ENCODE measurements at places on chromosomes 11 and 22.
A peak's percentile ranks its signal among the peaks of the same experiment; 100 is the strongest.

DNA sequence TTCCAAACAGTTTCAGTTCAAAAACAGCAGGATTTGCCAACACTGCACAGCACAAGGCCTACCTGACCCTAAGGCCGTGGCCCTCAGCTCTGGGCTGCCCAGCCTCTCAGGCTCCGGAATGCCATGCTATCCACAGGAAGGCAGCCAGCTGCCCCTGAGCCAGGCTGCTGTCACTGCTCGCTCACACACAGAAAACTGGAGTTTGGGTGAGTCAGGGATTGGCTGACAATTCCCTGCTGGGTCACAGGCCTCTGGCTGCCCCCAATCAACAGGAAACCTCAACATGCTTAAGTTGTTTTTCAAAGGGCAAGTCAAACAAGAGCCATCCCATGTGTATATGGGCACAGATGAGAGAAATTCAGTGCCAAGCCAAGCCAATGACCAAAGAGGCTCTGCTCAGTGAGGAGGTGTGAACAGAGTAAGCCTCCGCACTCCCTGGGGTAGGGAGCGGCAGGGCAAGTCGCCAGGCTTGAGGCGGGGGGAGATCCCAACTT lies 50.2 kb downstream of the RPL27A start:
- H3K4me1 ChIP-seq: peaks cover 2% of the 10 kb centered on the region
- H3K27me3 ChIP-seq: peaks cover 2% of the 10 kb centered on the region
- no peaks in the 10 kb centered on the region for H3K36me3 ChIP-seq
- H3K27ac ChIP-seq: no peak overlapping the region
- no peak for DNase-seq

GRCh38 chr22:38689651-38690050 lies 7.9 kb downstream of the TOMM22 start:
- peaks cover 7% of the 10 kb centered on the region for H3K4me1 ChIP-seq
- H3K27me3 ChIP-seq: no peaks in the 10 kb centered on the region
- DNase-seq: no peak
- H3K36me3 ChIP-seq: peaks cover 58% of the 10 kb centered on the region
- no peak overlapping the region for H3K4me3 ChIP-seq
- no peak overlapping the region for H3K27ac ChIP-seq

- H3K27me3 ChIP-seq: no peaks in the 10 kb centered on the region
- H3K27ac ChIP-seq: no peak overlapping the region
- no peaks in the 10 kb centered on the region for H3K36me3 ChIP-seq
Observed at GRCh38 chr11:45677770-45678512, 12.5 kb upstream of the CHST1 start.

- peaks cover 12% of the 10 kb centered on the region for H3K4me1 ChIP-seq
- H3K27me3 ChIP-seq: no peaks in the 10 kb centered on the region
- no peaks in the 10 kb centered on the region for H3K36me3 ChIP-seq
Observed at GRCh38 chr11:86187027-86187426, 57.5 kb upstream of the EED start.

DNA sequence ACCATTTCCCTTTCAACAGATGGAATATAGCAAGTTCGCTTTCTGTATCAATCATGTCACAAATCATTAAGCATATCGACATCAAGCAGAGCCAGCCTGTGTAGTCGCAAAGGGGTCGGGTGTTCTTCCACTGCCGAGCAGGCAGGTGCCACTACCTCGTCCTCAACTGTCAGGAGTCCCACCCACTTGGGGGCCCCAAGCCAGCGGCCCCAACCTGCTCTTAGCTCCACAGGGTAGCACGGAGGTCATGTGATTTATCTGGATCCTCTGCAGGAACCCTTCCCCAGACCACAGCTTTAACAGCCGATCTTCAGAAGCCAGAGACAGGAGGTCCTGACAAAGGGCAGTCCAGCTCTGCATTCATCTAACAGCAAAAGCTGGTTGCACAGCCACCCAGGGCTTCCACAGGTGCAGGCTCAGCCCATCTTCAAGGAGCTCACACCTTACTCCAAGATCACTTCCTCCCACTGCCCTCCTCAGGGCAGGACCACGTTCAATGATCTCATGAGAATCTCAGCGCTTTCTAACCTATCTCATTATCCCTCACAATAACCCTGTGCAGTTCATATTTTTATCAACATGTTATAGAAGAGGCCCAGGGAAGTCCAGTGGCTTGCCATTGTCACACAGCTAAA lies 110.2 kb downstream of the TRIM29 start:
- H3K27ac ChIP-seq: no peak overlapping the region
- H3K27me3 ChIP-seq: no peaks in the 10 kb centered on the region
- H3K4me3 ChIP-seq: no peak overlapping the region
- no peaks in the 10 kb centered on the region for H3K36me3 ChIP-seq

- H3K27me3 ChIP-seq: no peaks in the 10 kb centered on the region
- no peak for DNase-seq
- no peaks in the 10 kb centered on the region for H3K36me3 ChIP-seq
Observed at GRCh38 chr11:126914166-126914565, 86.4 kb downstream of the KIRREL3 start.

DNA sequence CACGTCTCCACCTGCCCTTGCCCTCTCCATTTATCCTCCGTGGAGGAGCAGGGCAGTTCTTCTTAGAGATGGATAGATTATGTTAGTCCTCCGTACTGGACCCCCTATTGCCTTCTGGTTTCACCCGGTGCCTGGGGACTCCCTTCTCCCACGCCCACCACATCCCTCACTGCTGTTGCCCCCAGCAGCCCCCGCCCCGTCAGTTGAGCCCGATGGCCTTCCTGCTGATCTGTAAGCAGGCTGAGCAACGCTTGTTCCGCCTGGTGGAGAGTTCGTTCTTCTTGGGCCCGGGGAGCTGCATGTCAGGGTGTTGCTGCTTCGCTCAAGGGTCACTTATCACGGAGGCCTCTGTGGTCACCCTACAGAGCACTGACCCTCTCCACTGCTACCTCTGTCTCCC lies 34.2 kb downstream of the B3GAT1 start:
- no peaks in the 10 kb centered on the region for H3K36me3 ChIP-seq
- DNase-seq: no peak
- H3K4me3 ChIP-seq: no peak overlapping the region
- no peaks in the 10 kb centered on the region for H3K4me1 ChIP-seq

- DNase-seq: no peak
- no peak overlapping the region for H3K4me3 ChIP-seq
- H3K36me3 ChIP-seq: no peaks in the 10 kb centered on the region
- H3K4me1 ChIP-seq: no peaks in the 10 kb centered on the region
- H3K27me3 ChIP-seq: no peaks in the 10 kb centered on the region
- H3K27ac ChIP-seq: no peak overlapping the region
Observed at GRCh38 chr11:109815500-109816150, 277.6 kb upstream of the ZC3H12C start.

- H3K4me3 ChIP-seq: peak overlapping the region; percentile 96
- H3K27ac ChIP-seq: no peak overlapping the region
- peak; percentile 32 for DNase-seq
- peaks cover 40% of the 10 kb centered on the region for H3K27me3 ChIP-seq
Observed at GRCh38 chr11:108592591-108593213, 866 bp downstream of the EXPH5 start.

GRCh38 chr11:126186025-126186698 lies 25.3 kb downstream of the RPUSD4 start:
- no peaks in the 10 kb centered on the region for H3K27me3 ChIP-seq
- no peak overlapping the region for H3K4me3 ChIP-seq
- H3K4me1 ChIP-seq: peaks cover 27% of the 10 kb centered on the region

- H3K4me1 ChIP-seq: no peaks in the 10 kb centered on the region
- no peak for DNase-seq
- no peaks in the 10 kb centered on the region for H3K36me3 ChIP-seq
- H3K4me3 ChIP-seq: no peak overlapping the region
Observed at GRCh38 chr11:70491696-70492472, 93.6 kb downstream of the CTTN start.

DNA sequence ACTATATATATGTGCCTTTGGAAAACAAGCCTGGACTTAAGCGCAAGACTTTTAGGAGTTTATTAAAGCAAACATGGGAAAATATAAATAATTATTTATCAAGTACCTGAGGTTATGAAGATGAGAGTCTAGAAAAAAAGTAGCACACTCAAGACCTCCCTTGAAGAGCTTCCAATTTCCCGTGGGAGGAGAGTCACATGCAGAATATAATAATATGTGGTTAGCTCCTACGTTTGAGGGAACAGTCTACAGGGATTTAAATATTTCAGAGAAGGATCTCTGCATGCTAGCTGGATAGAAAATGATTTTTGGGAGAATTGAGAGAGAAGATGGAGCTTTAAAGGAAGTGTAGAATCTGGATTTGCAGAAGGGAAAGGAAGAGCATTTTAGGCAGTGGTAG lies 183.8 kb downstream of the SWAP70 start:
- H3K27me3 ChIP-seq: peaks cover 2% of the 10 kb centered on the region
- peaks cover 8% of the 10 kb centered on the region for H3K36me3 ChIP-seq
- no peak for DNase-seq
- H3K4me1 ChIP-seq: peaks cover 10% of the 10 kb centered on the region

- peaks cover 70% of the 10 kb centered on the region for H3K4me1 ChIP-seq
- peak overlapping the region; percentile 49 for H3K27ac ChIP-seq
- DNase-seq: no peak
- no peak overlapping the region for H3K4me3 ChIP-seq
Observed at GRCh38 chr22:36449596-36450175, 31.8 kb downstream of the TXN2 start.

- no peaks in the 10 kb centered on the region for H3K27me3 ChIP-seq
- H3K4me1 ChIP-seq: peaks cover 44% of the 10 kb centered on the region
- H3K27ac ChIP-seq: no peak overlapping the region
- H3K4me3 ChIP-seq: peak overlapping the region; percentile 82
- H3K36me3 ChIP-seq: peaks cover 45% of the 10 kb centered on the region
Observed at GRCh38 chr11:64360448-64360921, 1.5 kb downstream of the RPS6KA4 start.

GRCh38 chr22:37163575-37164504 lies 14.1 kb upstream of the IL2RB start:
- peak overlapping the region; percentile 38 for H3K4me3 ChIP-seq
- peaks cover 97% of the 10 kb centered on the region for H3K4me1 ChIP-seq
- peak overlapping the region; percentile 96 for H3K27ac ChIP-seq
- DNase-seq: peak; percentile 69
- H3K36me3 ChIP-seq: peaks cover 13% of the 10 kb centered on the region

GRCh38 chr22:19344420-19344819 lies 52.9 kb upstream of the CLTCL1 start:
- no peaks in the 10 kb centered on the region for H3K4me1 ChIP-seq
- peaks cover 71% of the 10 kb centered on the region for H3K36me3 ChIP-seq
- no peak for DNase-seq

DNA sequence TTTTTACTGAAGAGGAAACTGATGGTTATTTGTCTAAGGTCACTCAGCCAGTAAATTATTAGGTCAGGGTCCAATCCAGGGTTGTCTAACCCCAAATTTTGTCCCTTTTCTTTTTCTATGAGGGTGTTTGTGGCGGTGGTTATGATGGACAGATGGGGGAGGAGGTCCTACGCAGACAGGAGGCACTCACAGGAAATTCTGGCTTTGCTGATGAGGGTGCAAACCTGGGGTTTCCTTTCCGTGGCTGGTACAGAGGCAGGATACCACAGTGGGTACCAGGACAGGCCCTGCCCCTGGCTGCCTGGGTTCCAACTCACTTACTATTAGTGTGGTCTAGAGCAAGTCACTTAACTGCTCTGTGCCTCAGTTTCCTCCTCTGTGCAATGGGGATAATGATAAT lies 91.0 kb downstream of the RRM1 start:
- no peak overlapping the region for H3K4me3 ChIP-seq
- H3K27ac ChIP-seq: no peak overlapping the region
- H3K27me3 ChIP-seq: peaks cover 7% of the 10 kb centered on the region
